ENCODE measurements at places on chromosomes 12 and 14.
A peak's percentile ranks its signal among the peaks of the same experiment; 100 is the strongest.

- DNase-seq = no peak
Observed at GRCh38 chr12:40263616-40264409, 39.0 kb downstream of the LRRK2 start.

GRCh38 chr14:76133103-76133502, 18.6 kb upstream of the GPATCH2L start:
- DNase-seq = no peak

- no peak for DNase-seq
Observed at GRCh38 chr12:41724216-41724615, 420.5 kb downstream of the GXYLT1 start.

GRCh38 chr14:60485598-60486251, at the start of gene C14orf39:
Gene C14orf39, minus strand, starts transcription at chr14:60486063. Its CDS starts 985 bp downstream, at chr14:60485078.
- DNase-seq = peak; percentile 78

DNA sequence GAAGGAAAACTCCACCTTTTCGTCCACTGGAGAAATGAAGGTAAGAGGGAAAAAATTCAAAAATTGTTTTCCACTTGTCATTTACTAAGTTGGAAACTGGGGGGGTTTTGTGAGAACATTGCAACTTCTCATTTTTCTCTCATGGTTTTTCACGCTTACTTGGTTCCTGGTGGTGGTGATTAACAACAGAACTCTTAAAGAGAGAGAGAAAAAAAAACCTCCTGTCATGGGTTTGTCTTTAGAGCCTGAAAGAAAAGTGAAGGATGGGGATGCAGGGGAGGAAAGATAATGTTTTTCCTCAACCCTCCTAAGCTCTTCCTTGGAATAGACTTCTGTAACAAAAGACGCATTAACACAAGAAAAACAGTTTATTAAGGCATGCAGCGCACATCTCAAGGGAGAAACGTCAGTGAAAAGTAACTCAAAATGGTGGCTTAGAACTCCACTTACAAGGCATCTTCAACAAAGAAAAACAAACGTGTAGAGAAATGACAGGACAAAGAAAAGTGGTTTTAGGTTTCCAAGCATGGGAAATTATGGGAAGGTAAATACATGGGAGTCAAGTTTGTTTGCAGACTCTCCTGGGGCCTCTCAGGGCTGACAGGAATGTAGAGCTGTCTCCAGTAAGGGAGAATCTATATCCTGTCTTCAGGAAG, 81.9 kb upstream of the ATF7IP start:
- DNase-seq = peak; percentile 8

DNA sequence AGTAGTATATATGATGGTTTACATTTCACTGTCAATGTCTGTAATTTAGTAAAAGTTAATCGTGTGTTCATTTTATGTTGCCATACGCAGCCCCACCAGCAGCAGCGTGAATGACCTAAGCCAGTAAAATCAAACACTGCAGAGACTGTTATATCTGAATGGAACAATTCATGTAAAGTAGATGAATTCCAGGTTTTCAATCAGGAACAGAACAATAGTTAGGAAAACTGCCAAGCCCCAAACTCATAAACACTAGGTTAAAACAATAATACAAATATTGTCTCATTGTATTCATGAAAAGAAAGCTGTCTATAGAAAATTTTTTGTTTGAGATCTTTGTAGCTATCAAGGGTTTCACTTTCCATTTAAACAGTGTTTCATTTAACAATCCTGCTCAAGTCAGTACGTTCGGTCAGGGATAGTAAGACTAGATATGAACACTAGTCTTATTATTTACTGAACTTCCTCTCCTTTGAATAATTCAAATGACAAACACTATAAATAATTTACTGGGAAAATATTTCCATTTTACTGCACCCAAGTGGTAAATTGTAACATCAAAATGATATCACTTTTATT, 256.8 kb upstream of the FLRT2 start:
- DNase-seq = no peak

- no peak for DNase-seq
Observed at GRCh38 chr12:39990122-39991101, 115.5 kb downstream of the SLC2A13 start.

- DNase-seq = no peak
Observed at GRCh38 chr14:105281371-105282097, 19.3 kb downstream of the BRF1 start.

DNA sequence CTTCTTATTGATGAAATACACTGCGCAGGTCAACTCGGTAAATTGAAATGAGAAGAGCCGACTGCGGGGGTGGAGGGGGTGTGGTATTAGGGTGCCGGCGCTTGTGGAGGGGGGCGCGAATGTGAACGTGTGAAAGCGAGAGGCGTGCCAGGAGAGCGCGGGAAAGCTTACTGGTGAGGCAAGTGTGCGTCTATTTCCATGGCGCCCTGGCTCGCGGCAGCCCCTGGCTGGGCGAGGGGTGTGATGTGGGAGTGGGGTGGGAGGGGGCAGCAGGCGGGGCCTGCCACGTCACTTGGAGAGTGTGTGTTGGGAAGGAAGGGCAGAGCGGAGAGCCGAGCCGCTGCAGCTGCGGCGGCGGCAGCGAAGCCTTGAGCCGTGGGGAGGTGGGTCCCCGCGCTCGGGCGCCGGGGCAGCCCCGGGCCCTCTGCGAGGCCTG, 88.8 kb downstream of the GALNT8 start:
- no peak for DNase-seq

DNA sequence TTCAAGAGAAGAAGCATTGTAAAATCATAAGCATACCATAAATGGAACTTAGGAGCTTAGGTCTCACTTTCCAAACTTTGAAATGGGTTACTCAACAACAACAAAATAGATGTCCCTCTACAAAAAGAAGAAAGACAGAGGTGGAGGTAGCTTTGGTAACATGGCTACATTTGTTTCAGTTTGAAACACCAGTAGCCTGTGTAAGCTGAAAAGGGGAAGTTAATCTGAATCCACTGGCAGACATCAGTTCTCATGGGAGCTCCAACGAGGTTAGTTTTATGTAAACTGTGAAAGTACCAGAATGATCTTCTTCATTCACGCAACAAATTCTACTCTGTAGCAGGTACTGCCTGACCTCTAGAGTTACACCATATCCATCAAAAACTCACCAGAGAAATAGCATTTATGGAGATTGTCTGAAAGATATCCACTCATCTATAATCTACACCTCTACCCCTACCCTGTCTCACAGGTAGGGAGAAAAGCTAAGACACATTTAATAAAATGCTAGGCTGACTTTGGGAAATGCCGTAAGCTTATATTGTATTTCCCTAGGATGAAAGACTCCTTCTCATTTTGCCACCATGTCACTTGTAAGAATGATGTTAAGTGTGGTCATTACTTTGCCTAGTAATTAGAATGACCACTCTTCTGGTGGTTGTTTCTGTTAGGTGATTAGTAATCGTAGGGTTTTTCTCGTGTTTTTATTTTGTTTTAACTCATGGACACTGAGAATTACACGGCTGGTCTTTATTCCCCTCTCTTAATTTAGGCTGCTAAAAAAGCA, 224.1 kb downstream of the ASCL1 start:
- DNase-seq = no peak

GRCh38 chr12:24023081-24023480, 73.6 kb upstream of the SOX5 start:
- no peak for DNase-seq

GRCh38 chr12:94671917-94672316, 21.6 kb upstream of the TMCC3 start:
- DNase-seq = no peak

DNA sequence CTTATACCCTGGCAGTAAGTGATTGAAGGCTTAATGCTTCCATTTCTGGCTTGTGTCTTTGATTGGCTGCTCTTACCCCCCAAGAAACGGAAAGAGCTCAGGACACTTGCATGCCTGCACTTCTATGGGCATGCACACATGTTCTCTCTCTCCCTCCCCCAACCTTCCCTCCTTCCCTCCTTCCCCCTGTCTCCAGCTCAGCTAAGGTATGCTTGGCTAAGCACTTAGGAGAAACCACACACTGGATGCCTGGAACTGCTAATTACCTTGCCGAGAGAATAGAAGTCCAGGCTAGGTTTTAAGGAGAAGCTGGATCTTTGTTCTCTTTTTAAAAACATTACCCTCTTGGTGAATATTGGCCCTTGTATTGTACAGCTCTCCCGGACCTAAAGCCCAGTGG, 1072.8 kb upstream of the TMEM132C start:
- DNase-seq = no peak

DNA sequence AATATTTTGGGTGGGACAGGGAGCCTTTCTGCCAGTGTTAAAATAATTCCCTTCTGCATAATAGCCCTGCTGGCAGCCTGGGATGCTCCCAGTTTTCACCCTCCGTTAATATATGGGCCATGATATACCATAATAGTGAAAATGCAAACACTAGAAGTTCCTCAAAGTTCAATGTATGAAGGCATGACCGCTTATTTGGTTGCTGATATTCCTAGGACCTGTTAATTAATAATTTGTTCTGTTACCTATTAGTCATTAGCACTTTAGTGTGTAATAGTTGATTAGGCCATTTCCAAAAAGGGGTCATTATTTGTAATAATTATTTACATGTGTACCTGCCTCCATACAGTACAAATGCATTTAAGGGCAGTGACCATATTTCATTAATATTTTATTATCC, 20.4 kb downstream of the NR1H4 start:
- DNase-seq = no peak

GRCh38 chr14:92994942-92995341, 72.0 kb downstream of the CHGA start:
- no peak for DNase-seq

DNA sequence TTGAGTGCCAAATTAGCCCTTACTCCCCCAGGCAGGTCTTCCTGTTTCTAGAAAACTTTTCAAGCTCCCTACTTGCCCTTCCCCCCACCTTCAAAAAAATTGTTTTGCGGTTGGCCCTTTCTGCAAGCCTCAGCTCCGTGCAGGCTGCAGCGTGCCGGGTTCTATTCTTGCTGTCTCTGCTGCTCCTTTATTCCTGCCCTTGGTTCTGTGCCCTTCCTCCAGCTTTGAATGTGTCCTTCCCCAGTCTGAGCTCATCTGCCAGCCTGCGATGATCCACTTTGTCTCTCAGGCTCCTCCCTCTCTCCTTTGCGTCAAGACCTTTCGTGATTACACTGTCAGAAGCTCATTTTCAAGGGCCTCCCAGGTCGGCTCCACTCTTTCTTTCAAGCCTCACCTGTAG, 98.6 kb downstream of the IRF2BPL start:
- peak; percentile 40 for DNase-seq

DNA sequence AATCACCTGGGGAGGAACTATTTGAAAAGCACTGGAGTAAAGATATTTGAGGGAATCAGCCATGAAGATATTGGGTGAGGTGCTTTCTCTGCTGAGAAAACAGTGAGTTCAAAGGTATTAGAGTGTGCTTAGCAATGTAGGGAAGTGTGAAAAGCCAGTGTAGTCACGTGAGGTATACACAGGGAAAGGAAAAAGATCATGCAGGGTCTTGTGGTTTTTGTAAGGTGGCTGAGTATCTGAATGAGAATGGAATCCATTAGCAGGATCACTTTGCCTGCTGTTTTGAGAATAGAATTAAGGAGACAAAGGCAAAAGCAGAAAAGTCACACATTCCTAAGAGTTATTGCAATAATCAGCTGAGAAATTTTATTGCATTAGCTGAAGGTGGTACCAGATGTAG, 193.0 kb downstream of the PIK3C2G start:
- no peak for DNase-seq

GRCh38 chr12:2264651-2265232, 212.0 kb downstream of the CACNA1C start:
- DNase-seq = no peak

- no peak for DNase-seq
Observed at GRCh38 chr14:94407906-94408305, 19.5 kb upstream of the SERPINA1 start.

GRCh38 chr12:15350643-15351042, 28.3 kb downstream of the PTPRO start:
- DNase-seq = no peak

DNA sequence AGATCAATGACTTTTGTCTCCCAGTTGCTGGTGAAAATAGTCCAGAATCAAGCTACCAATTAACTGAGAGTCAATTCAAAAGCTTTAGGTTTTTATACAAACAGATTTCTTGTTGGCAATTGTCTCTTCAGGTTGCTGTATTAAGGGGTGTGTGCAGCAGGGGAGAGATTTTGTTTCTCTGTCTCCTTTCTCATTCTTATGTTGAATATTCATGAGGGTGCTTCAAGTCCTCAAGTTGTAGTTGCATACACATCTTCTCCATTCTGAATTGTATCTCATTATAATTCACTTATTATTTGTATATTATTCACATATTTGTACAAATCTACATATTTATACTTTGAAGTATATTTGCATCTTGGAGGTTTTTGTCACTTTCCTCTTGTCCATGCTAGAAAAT, 126.7 kb upstream of the PTPRQ start:
- DNase-seq = no peak

- DNase-seq = no peak
Observed at GRCh38 chr14:58196198-58196597, 3.8 kb upstream of the ACTR10 start.

GRCh38 chr14:23722675-23723074, 86.5 kb downstream of the DHRS2 start:
- DNase-seq = no peak

GRCh38 chr12:49902399-49903350, 1.0 kb downstream of the FAIM2 start:
- DNase-seq = no peak

DNA sequence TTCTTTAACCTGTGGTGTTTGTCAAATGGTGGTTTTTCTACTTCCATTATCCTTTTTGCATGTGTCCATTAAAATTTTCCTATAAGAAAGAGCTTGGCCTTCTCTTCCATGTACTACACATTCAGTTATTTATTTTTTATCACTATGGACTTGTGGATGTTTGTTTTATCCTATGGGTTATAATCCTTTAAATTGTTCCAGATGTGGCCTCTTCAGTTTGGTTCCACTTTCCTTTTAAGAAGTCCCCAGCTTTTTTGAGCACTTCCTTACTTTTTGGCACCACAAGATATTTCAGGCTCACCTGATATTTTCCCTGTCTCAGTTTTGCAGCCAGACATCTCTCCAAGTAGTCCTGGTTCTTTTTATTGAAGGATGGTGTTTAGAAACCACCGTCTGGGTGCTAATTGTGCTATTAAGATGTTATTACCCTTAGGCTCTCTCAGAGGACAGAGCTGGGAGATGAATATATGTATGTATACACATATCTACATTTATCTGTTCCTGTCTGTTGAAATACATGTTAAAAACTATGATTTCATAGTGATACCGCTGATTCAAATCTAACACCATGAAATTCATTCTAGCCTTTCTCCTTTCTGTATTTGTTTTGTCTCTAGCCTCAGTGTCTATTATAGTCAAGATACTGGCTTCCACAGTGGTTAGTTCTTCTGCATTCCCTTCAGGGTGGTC, 408.5 kb upstream of the RGS6 start:
- DNase-seq = no peak

GRCh38 chr14:58598804-58599525, 38.8 kb upstream of the DACT1 start:
- DNase-seq = no peak

- no peak for DNase-seq
Observed at GRCh38 chr14:54170301-54170700, 213.7 kb upstream of the BMP4 start.
